ENCODE measurements at places on chromosomes 4 and X.

DNA sequence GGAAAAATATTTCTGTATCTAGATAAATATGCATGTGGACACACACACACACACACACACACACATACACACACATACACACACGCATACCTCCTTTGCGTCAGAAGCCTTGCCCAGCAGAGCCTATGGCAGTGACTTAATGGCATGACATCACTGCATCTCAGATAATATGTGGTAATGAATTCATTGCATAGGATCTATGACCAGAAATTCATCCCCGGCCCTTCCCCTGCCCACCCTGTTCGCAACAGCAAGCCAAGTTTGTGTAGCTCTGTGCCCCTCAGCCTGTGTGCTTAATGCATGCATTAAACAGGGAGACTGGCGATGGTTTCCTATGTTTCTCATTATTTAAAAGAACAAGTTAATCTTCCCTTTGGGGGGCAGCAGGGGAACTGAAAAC lies 120.7 kb downstream of the NKX6-1 start:
- no peak for DNase-seq

GRCh38 chr4:149702414-149703293 lies 113.0 kb downstream of the IQCM start:
- DNase-seq: no peak

GRCh38 chrX:3728454-3728853 lies 15.0 kb upstream of the PRKX start:
- DNase-seq: no peak

DNA sequence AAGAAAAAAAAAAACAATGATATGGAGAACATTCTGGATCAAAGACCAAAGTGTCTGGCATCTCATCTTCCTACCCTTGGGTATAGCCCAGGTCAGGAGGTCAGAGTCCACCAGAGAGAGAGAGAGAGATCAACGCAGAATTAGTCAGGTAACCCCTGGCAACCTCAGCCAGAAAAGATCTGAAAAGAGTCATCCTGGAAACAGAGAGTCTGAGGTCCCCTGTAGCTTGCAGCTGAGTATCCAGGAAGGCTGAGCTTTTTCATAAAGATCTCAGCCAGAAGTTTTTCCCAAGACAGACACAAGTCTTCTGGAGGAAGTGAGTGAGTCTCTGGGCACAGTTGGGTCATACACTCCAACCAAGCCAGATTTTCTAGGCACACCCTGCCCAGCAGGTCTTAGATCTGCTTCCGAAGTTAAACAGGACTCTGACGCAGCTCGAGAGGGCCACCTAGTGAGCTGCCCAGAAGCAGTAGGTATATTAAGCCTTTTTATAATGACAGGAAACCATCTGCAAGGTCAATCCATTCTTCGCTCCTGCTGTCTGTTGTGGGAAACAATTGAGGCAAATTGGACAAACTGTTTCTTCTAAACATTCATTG lies 35.7 kb downstream of the ACE2 start:
- peak; percentile 25 for DNase-seq

DNA sequence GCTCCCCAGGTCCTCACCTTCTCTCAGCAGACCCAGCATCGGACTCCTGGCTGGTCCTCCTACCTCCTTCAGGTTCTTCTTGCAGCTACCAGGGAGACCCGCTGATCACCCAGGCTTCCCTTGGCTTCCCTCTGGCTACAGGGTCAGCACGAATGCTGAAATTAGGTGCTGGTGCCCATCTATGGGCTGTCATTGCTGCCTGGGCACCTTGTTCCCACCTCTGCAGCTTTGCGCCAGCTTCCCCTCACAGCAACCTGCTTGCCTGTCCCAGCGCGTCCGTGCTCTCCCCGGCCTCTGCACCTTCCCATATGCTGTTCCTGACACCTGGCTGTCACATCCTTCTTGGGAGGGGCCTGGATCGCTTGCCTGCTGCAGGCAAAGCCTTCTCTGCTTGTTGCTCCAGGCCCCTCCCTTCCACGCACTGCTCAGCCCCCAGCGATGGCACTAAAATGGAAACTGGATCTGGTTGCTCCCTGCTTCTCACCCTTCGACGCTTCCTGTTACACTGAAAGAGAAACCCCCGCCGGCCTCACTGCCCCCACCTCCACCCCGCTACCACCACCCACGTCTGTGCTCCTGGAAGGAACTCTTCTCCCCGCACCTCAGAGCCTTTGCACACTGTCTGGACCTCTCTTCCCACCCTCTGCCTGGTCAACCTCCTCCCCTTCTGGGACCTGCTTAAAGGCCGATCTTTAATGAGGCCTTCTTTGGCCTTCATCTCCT lies 22.2 kb downstream of the C4orf50 start:
- no peak for DNase-seq

DNA sequence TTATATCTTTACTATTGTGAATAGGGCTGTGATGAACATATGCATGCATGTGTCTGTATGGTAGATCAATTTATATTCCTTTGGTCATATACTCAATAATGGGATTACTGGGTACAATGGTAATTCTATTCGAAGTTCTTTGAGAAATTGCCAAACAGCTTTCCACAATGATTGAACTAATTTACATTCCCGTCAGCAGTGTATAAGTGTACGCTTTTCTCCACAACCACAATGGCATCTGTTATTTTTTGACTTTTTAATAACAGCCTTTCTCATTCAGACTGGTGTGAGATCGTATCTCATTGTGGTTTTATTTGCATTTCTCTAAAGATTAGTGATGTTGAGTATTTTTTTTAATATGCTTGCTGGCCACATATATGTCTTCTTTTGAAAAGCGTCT lies 439.4 kb upstream of the KLHL4 start:
- DNase-seq: no peak

DNA sequence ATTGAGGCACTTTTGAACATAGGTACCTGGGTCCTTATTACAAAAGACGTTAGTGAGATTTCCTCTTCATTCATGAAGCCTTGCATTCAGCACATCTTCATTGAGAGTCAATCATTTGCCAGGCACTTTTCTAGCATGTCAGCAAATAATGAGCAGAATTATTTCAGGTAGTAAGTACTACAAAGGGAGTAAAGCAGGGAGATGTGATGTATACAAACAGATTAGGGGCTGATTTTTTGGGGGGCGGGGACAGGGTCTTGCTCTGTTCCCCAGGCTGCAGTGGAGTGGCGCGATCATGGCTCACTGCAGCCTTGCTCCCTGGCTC lies 638 bp upstream of the CCKAR start:
- no peak for DNase-seq

DNA sequence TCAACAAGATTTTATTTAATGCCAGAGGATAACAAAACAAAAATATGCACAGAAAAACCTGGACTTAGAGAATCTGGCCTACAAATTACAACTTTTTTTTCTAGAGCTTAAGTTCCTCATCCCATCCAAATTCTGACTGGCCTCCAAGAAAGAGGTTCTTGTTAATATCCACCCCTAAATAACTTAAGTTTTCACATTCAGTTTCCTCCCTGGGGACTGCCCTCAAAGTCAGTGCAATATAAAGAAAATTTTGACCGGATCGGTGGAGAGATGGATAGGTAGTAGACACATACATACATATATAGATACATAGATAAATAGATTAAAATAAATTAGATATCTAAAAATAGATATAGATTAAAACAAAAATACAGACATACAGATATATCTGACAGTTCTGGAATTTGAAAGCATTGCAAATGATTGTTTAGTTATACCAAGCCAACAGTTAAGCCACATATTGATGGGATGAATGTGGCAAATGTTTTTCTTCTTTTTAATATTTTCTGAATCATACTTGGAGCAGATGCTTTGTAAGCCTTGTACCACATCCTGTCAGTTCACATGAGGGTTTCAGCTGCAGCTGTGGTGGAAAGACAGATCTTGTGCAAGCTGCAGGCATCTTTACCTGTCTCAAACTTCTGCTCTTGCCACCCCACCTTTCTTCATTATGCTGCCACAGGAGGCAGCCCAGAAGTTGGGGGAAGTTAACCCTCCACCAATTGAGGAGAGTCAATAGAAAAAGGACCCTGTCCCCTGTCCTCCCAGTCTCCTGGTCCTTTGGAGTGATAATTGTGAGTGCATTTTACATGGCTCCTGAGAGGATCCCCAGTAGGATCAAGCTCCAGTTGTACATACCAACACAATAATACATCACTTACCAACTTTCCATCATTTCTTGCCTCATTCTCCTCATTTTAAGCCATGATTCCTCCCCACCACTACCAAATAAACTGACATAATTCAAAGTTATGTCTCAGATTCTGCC lies 58.5 kb upstream of the PRDM8 start:
- DNase-seq: no peak

GRCh38 chr4:81732980-81733379 lies 261.3 kb upstream of the RASGEF1B start:
- DNase-seq: no peak

DNA sequence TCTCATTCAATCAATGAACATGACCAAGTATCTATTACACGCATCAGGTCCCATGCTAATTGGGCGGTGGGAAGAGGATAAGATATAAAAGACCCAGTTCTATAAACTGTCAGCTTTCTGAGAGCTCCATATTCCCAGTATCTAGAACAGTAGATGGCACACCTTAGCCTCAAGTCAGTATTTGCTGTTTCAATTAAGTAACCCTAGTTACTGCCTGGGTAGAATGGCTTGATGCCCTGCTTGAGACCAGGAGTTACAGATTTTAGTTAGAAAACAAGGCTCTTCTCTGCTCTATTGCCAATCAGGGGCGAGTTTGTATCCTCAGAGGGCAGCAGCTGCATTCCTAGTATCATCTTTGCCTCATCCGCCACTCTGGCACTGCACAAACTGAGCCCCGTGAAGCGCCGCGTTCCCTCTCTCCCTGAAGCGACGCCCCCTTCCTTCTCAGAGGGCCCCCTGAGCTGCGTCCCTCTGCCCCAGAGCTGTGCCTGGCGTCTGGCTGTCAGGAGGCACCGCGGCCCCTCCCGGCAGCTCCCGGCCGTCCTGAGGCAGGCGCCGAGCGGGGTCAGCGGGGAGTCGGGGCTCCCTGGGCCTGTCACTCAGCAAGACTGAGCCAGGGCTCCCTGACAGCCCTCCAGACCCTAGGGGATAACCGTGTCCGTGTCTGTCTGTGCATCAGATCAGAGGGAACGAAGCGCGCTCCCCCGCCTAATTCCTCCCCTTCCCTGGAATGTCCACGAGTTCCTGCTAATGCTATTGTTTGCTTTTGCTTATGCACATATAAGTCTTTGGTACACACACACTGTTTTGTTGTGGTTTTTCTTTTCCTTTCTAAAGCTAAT lies 212.4 kb upstream of the TTC29 start:
- DNase-seq: no peak

GRCh38 chr4:1375051-1375721 lies 28.2 kb downstream of the UVSSA start:
- peak; percentile 39 for DNase-seq

DNA sequence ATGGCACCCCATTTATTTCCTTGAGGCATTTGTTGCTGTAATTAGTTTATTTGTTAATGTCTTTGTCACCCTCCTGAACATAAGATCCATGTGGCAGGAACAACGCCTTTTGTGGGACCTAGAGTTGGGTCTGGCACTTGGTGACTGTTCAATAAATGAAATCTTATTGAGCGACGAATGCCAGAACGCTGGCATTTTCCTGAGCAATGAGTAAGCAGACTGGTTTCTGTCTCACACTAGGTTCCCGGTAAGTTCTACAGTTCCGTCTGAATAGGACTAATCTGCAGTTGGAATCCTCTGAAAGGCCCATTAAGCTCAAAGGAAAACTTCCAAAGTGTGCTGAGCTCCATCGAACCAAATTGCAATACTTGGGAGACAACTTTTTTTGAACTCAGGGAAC lies 49.2 kb downstream of the GATB start:
- DNase-seq: no peak

- DNase-seq: no peak
These were observed 879.2 kb upstream of the INTU start for GRCh38 chr4:126753592-126753991.

DNA sequence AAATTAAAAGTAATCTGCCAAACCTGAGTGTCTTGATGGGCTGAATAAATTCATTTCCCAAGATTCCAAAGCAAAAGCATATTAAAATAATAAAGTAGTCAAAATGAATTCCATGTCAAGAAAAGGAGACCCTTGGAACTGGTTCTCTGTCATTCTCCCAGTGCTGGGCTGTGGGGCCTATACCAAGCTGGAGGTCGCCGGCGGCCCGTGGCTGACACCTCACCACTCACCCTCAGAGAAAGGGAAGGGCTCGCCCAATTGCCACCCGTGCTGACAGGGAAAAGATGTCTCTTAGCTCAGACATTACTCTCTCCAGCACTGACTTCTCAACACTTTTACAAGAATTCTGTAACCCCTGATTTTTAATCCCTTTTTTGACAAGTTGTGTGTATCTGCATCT lies 51.7 kb downstream of the GATB start:
- no peak for DNase-seq

- DNase-seq: no peak
These were observed 2086.8 kb downstream of the ARAP2 start for GRCh38 chr4:34157547-34157946.

GRCh38 chr4:158125310-158125709 lies 47.5 kb downstream of the GASK1B start:
- no peak for DNase-seq

GRCh38 chrX:106300239-106300638 lies 132.1 kb downstream of the PWWP3B start:
- DNase-seq: no peak

DNA sequence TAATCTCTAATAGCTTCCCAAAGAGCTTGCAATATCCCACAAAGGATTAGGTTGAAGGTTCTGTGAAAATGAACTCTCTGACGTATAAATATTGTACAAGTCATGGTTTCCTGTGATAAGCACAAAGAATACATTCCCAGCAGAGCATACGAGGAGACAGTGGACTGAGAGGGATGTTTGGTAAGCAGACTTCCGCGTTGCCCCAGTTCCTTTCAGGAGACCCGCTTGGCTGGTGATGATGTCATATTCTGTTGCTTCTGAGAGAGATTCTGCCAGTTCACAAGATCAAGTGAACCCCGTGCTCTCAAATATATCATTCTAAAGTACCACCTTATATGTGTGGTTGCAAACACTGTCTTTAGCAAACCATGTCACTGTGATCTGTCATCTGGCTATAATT lies 323.9 kb upstream of the CASK start:
- DNase-seq: no peak
